Large intestine (tissue), 12 donors: ENCODE measurements at places on chromosomes 5 and 9. TPM values are rescaled to one million over a fixed set of nuclear protein-coding genes. Genes with fewer than 3 reads are reported as not detected.
A peak's percentile ranks its signal among the peaks of the same experiment; 100 is the strongest.

GRCh38 chr9:88259001-88259400 lies 120.7 kb upstream of the SPATA31C2 start:
- H3K27me3 ChIP-seq = no peaks in the 10 kb centered on the region
- no peak for DNase-seq
- H3K36me3 ChIP-seq = no peaks in the 10 kb centered on the region
- H3K27ac ChIP-seq = no peak overlapping the region

The UBAC1 gene
- 21.9 TPM for polyA plus RNA-seq

DNA sequence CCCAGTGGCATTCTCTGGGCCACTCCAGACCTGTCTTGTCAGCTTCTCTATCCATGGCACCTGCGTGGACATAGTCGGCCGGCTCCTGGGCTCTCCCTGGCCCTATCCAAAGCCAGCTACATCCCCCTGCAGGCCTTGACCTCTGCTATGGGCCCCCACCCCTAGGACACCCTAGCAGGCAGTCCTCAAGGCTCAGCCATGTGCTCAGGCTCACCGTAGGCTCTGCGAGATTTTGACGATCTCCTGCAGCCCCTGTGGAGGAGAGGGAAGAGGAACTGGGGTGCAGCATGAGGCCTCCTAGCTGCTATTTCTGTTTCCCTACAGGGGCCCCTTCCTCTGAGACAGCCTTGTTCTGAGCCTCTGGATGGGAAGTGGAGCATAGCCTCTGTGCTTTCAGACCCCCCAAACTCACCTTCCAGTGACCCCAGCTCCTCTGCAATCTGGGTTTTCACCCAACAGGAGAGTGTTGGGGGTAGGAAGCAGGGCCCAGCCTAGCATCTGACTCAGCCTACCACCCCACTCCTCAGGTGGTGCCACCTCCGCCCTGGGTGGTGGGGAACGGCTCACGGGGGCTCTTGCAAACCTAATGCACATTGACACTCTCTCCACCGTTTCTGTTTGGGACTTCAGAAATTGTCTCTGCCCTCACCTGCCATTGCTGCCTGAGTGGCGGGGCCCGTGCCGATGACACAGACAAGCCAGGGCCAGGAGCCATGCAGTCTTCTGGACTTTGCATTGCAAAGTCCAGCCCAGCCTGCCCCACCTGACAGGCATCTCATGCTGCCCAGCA lies 36.7 kb downstream of the HRH2 start:
- DNase-seq = peak; percentile 65
- no peaks in the 10 kb centered on the region for H3K36me3 ChIP-seq

The FBP2 gene
- polyA plus RNA-seq = 0.25 TPM

The PRUNE2 gene
- 68.1 TPM for polyA plus RNA-seq
